Bronchial epithelial cell (primary cell): ENCODE measurements at places on chromosomes 5 and 9.

- DNase-seq: no peak
These were observed 14.0 kb downstream of the PDGFRB start for GRCh38 chr5:150141544-150142184.

DNA sequence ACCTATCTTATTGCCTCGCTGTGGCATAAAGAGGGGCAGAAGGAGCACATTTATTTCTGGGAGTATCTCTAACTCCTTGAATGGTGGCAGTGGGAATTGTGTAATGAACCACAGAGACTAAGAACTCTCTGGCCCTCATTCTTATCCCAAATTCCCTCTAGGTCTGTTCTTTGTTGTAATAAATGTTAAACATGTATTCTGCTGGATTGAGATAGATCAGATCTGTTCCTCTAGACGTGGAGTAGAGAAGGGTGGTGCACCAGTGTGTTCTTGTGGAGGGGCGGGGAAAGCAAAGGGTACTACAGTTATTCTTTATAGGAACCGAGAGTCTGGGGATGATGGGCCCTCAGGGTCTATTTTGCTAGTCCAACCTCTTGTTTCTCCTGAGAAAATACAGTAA is 90.4 kb downstream of the UBE2R2 start:
- DNase-seq: no peak

- DNase-seq: no peak
These were observed 3.7 kb upstream of the SVEP1 start for GRCh38 chr9:110583237-110583636.

GRCh38 chr5:33809936-33810335 is 81.9 kb downstream of the ADAMTS12 start:
- DNase-seq: no peak

DNA sequence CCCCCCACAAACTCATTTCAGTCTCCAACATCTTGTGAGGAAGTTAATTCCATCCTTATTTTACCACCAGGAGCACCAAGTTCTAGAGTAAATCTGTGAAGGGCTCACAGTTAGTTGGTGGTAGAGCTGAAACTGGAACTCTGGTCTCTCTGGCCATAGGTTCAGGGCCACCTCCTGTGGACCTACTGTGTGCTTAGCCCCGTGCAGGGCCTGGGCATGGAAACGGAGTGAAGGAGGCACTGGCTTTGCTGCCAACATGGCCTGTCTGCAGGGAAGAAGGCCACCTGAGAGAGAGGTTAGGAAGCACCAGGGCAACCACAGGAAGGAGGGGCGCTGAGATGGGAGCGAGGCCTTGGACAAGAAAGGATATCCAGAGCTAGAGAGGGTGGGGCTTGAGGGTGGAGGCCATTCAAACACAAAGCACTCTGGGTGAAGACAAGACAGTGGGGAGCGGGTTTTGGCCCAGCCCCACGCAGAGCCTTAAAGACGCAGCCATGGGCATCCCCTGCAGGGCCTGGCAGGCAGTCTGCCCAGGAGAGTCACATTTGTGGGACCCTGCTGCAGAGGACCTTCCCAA is 16.0 kb upstream of the DAB2IP start:
- DNase-seq: no peak

DNA sequence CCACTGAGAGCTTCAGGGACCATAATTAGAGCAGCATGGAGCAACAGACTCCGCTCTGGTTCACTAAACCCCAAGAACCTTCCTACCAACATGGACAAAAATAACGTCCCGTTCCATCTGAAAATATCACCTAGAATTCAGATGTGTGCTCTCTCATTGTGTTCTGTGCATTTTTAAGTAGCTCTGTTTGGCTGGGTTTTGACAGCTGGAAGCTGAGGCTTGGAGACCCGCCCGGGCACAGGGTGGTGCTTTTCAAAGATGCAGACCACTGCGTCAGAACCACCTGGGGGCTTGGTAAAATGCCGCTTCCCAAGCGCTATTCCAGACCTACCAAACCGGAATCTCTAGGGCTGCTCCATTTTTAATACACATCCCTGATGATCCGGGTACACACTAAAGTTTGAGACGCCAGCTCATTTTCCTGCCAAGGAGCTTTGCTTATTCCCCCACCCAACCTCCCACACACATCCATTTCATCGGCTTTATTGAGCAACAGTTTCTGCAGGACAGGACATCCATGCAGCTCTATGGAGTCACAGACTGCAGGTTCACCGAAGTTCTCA is 104.8 kb downstream of the GABBR2 start:
- DNase-seq: no peak

GRCh38 chr9:116432051-116432450 is 255.1 kb upstream of the TRIM32 start:
- no peak for DNase-seq

DNA sequence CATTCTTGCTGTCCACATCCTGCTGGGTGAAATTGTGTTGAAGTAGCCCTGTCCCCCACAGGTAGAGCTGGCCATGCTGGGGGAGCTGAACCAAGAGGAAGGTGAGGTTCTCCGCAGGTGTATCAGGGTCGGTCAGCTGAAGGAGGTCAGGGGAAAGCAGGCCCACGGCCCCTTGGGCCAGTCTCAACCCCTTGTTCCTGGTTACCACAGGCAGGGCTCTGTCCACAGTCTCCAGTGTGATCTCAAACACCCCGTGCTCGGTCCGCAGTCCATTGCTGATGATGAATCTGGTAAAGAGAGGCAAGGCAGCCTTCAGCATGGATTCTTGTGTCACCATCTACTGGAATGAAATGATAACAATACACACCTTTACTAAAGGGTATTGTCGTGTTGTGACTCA is 53.4 kb upstream of the CER1 start:
- no peak for DNase-seq

DNA sequence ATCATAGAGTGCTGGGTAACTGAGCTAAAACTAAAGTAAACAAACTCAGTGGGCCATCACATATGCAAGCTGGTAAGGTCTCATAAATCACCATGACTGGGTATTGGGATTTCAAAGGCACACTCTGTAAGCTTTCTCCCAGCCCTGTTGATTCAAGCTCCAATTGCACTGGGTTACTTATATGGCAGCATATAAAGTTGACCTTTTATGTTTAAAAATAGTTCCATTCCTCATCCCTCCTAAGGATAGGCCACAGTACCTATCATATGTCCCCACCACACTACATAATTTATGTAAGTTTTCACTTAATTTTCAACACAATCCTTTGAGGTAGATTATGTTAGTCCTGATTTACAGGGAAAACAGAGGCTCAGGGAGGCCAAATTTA is 438.4 kb downstream of the RAB3C start:
- no peak for DNase-seq

DNA sequence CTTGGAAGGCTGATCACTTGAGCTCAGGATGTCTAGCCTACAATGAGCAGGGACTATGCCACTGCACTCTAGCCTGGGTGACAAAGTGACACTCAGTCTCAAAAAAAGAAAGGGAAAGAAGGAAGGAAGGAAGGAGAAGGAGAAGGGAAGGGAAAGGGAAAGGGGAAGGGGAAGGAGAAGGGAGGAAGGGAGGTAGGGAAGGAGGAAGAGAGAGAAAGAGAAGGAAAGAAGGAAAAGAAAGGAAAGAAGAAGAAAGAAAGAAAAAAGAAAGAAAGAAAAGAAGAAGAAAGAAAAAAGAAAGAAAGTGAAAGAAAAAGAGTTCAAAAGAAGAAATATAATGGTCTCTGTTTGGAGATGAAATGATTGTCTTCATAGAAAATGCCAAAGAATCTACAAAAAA is 10.8 kb upstream of the CSF1R start:
- no peak for DNase-seq

- no peak for DNase-seq
These were observed 11.2 kb upstream of the ANXA6 start for GRCh38 chr5:151168602-151169344.

DNA sequence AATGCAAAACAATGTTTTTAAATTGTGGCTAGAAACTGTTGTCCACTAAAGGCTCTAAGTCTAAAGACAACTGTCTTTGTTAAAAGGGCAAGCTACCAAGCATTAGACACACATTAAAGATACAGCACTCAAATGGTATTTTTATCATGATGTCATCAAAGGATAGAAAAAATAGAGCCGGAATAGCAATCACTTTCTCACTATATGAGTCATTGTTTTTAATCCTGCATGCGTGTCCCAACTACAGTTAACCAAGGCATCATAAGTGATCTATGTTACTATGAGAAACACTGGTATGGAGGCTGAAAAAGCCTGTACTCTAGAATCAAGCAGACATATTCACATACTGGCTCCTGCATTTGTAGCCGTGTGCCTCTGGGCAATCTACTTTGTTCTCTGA is 1.9 kb upstream of the PJA2 start:
- DNase-seq: peak; percentile 97

DNA sequence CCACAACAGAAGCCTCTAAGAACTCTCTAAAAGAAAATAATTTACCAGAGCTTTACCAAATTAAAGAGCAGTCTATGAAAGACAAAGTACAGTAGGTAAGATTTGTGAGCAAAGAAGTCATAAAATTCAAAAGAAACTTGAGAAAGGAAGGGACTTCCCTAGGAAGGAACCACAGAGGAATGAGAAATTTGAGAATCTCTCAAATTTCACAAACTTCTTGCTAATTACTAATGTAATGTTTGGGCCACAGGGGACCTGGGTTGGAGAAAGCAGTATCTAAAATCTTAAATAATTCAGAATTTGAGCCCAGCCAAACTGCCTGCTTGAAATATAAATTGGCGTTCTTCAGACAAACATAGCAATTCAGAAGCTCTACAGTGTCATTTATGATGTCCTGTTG is 225.0 kb upstream of the PRR16 start:
- no peak for DNase-seq

- peak; percentile 67 for DNase-seq
These were observed at the start of gene GPX3 for GRCh38 chr5:151020304-151021110. TSS of gene GPX3 (plus strand) at chr5:151020591. CDS start at chr5:151020655, 64 bp downstream.

DNA sequence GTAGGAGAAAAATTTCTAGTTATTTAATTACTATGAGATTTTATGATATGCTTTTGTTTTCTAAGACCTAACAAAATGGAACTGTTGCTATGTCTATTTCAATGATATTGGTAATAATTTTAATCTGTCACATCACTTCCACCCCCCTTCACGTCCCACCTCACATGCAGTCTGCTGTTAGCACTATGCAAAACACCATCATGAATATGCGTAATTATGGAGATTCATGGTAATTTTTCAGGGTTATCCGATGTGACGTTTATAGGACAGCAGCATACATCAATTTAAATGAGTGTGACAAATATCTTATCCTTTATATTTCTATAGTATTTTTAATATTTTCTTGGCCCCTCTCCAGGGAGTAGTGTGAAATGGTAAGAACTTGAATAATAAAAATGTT is 283.8 kb upstream of the TMEM161B start:
- DNase-seq: no peak

DNA sequence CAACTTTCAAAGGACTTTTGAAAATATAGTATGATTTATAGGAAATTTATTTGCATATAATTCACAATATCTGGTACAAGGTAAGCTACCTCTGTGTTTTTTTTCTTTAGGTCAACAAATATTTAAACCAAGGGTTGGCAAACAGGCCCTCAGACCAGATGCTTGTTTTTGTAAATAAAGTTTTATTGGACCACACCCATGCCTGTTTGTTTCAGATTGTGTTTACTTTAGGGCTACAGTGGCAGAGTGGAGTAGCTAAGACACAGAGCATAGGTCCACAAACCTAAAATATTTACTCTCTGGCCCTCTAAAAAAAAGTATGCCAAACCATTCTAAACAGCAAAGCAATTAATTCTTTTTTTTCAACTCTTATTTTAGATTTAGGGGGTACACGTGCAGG is 119.7 kb upstream of the CCDC152 start:
- no peak for DNase-seq
